ENCODE measurements at places on chromosomes 16 and 17. TPM values are rescaled to one million over a fixed set of nuclear protein-coding genes. Genes with fewer than 3 reads are reported as not detected.

Gene CMC2
- 150 TPM for total RNA-seq

Gene IRX3
- 8.4 TPM for total RNA-seq

Gene NPIPA5
- total RNA-seq, result 7.8 TPM

Gene HAS3
- total RNA-seq, result 1.3 TPM

Gene CACNG3
- not detected for total RNA-seq

Gene SLC12A3
- not detected for total RNA-seq

DNA sequence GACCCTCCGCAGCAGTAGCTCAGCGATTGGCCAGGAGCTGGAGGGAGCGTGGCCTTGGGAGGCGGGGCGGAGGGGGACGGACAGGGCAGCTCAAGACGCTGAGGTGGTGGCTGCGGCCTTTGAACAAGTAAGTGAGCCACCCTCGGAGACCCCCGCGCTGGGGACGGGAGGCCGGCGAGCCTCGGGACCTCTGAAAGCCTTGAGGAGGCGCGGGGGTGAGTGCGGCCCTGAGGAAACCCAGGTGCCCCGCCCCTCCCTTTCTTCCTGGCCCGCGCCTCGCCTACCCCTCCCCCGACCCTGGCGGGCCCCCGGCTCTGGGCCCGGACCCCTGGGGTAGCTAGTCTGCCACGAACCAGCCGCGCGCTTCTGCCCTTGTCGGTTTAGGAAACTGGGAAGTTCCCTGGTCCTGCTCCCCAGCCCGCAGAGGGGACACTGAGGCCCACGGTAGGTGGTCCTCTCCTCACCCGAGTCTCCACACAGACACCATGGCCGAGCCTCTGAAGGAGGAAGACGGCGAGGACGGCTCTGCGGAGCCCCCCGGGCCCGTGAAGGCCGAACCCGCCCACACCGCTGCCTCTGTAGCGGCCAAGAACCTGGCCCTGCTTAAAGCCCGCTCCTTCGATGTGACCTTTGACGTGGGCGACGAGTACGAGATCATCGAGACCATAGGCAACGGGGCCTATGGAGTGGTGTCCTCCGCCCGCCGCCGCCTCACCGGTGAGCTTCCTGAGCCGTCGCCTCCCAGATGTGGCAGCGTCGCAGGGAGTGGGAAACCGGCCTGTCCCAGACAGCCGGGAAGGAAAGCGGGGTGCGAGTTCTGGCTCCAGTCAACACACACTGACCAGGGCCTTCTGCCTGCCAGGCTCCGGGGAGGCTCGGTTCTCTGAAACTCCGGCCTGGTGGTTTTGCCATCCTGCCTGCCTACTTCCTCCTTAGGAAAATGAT, at the start of gene MAPK7:
Gene MAPK7, plus strand, starts transcription at position 83 of the 945 bp plus-strand sequence. Its CDS starts 403 bp downstream, at position 486.
- no peak for DNase-seq

GRCh38 chr16:48810803-48811453, 200.9 kb upstream of the N4BP1 start:
- DNase-seq, result no peak

DNA sequence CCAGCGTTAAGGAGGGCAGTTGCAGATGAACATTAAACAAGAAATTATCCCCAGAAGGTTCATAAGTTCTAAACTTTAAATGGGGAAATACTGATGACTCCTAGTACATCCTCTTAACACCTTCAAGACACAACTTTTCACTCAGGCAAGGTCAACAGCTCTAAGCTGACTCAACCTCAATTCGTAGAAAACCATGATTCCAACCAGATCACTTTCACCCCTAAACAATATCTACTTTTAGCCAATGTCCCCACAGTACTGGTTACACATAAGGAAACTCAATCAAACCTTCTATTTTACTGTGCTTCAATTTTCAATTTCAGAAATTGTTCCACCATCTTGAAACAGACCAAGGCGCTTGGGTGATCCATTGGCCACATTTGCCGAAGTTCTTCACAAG, 2.3 kb downstream of the CDYL2 start:
- no peak for DNase-seq

DNA sequence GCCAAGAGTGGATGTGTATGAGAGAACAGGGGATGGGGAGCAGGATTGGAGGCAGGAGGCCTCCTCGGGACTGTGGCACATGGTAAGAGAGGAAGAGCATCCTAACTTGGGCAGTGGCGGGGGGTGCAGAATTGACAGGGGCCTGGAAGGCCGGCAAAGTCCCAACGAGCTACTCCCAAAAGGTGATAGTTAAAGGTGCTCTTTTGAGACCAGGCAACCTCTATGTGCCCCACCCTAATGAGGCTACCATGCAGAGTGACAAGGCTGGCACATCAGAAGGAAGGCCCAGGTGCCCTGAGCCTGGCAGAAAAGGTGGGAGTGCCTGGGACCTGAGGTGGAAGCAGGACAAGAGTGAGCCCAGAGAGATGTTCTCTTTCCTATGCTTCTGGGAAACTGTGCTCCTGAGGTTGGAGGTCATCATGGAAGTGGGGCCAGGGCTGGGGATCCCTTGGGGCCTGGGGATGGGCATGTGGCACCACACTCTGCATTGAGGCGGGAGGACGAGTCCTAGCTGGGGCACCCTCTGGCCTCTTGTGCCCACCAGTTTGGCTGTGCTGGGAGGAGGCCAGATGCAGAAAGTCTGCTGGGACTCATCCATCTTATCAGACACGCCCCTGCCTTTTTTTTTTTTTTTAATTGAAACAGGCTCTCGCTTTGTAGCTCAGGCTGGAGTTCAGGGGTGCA, 5.9 kb downstream of the RAB11FIP4 start:
- no peak for DNase-seq

DNA sequence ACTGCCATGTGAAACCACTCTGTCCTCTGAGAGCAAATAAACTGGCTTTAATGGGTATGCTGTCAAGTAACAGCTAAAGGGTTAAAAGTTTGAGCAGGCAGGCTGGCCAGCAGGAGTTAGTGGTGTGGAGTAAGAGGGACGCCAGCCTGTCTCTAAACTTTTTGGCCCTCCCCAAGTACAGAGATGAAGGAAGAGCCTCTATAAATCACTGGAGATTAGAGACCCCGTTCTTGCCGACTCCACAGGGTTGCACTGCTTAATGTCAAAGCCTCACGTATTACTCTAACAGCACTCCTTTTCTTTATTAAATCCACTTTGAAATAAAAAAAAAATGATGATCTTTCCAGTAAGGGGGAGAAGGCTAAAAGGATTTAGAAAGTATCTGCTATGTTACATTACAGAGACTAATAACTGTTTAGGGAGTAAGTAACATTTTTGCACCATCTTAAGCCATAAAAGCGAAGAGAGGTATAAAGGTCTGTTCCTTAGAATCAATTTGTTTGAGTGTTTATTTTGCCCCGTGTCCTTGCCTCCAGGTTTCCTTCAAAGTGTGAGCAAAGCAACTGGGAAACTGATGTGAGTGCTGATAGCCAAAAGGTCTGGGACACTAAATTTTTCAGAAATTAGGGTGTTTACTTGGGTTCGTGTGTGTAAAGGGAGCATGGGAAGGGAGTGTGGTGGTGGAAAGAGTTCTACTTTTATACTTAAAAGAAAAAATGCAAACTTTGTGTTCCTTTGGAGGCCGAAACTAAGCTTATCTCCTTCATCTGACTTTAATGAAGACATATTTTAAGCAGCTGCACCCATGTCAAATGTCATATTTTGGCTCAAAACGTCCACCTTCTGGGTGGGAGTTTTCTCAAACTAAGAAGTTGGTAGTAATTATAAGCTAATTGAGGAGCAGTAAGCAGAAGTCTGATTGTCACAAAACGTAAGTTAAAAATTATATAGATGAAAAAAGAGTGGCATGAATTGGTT, 109.9 kb upstream of the TBX2 start:
- no peak for DNase-seq

- DNase-seq, result no peak
These were observed 215.9 kb upstream of the TNRC6C start for GRCh38 chr17:77742579-77742978.

- DNase-seq, result no peak
These were observed 408.6 kb downstream of the HAPSTR1 start for GRCh38 chr16:9499941-9500593.

DNA sequence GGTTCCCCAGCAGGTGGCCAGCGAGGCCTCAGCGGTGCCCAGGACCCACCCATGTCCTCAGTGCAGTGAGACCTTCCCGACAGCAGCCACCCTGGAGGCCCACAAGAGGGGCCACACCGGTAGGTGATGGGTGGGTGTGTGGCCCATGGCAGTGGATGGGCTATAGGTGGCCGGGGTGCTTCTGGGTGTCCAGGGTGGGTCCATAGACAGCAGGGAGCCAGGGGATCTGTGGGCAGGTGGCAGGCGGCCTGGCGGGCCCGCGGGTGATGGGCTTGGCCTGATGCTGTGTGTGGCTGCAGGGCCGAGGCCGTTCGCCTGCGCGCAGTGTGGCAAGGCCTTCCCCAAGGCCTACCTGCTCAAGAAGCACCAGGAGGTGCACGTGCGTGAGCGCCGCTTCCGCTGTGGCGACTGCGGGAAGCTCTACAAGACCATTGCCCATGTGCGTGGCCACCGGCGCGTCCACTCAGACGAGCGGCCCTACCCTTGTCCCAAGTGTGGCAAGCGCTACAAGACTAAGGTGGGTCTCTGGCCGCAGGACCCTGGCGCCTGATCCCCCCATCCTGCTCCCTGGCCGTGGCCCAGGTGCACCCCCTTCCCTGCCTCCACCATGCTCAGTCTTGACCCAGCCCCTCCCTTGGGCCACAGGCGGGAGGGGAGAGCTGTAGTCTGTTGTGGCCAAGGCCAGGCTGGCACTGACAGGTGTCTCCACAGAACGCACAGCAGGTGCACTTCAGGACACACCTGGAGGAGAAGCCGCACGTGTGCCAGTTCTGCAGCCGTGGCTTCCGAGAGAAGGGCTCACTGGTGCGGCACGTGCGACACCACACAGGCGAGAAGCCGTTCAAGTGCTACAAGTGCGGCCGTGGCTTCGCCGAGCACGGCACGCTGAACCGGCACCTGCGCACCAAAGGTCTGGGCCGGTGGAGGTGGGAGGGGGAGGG, 2.1 kb upstream of the DNASE1L2 start:
- no peak for DNase-seq
